ENCODE measurements at places on chromosomes 2 and 18. TPM values are rescaled to one million over a fixed set of nuclear protein-coding genes. Genes with fewer than 3 reads are reported as not detected.

HNMT gene
- 83.2 TPM for total RNA-seq

DNA sequence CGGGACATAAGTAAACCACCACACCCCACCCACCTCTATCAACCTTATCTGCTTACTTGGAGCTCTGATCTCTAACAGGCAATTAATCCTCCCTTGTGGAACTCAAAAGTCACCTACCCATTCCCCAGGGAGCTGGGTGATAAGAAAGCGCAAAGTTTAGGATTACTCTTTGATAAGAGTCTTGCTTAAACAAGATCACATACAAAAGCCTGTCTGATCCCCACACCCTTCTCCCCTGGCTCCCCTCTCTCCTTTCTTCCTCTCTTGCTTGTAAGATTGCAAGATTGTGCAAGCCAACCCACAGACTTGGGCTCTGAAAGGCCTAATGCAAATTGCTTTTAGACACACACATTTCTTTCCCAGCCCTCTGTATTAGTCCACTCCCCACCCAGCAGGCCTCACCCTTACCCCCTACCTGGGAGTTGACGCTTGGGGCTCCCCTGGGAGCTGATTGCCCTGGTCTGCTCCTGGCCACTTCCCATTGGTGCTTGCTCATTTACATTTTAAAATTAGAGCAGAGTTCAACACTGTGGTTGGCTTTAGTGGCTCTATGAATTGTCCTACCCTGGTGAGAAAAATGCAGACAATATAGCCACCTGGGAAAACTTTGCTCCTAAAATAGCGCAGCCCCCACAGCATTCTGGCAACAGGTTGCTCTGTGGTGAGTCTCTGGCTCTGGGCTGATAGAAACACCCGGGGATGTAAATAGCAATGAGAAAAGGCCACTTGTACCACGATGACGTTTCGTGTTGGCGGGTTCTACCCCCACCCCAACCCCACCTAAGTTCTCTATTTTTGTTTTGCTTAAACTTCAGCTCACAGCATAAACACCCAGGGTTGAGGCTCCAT lies 92.8 kb upstream of the MSH2 start:
- no peak overlapping the region for H3K4me3 ChIP-seq
- DNase-seq, result no peak
- H3K36me3 ChIP-seq, result no peaks in the 10 kb centered on the region
- no peak overlapping the region for H3K27ac ChIP-seq
- no peaks in the 10 kb centered on the region for H3K27me3 ChIP-seq

RTP5 gene
- 0.14 TPM for total RNA-seq

TEKT4 gene
- 0.09 TPM for total RNA-seq

DNA sequence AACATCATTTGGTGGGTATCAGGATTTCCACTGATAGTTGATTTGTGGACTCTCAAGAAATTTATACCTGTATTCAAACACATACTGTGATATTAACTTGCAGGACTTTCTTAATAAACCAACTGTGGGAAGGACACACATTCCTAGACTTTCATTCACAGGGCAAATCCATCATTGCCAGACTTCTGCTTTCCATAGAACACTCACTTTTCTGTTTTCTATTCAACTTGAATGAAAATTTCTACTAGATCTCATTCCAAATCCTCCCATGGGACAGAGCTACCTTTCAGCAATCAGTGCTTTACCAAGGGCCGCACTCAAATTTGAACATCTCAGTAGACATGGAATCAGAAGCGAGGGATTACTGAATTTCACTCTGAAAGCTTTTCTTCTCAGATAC lies 612.5 kb downstream of the IRS1 start:
- H3K4me3 ChIP-seq, result no peak overlapping the region
- H3K27me3 ChIP-seq, result no peaks in the 10 kb centered on the region
- no peaks in the 10 kb centered on the region for H3K4me1 ChIP-seq
- H3K27ac ChIP-seq, result no peak overlapping the region
- no peaks in the 10 kb centered on the region for H3K36me3 ChIP-seq
- no peak for DNase-seq

DNA sequence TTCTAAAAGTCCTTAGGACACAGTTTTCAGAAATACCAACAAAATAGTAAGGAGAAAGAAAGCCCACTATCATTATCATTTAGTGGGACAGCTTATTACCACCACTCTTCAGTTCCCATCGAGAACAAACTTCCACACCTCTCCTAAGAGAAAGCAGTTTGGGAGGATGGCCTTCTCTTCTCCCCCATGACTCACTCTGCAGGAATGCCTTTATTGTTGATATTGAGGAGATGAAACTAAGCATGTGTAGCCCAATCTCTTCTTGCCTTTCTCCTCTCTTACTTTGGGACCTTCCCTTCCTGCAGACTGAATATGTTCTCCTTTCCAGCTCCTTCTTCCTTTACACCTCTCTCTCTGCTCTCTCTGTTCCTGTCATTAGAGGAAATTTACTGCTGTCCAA lies 30.0 kb upstream of the ERMN start:
- no peak for DNase-seq
- H3K4me1 ChIP-seq, result no peaks in the 10 kb centered on the region
- H3K27me3 ChIP-seq, result no peaks in the 10 kb centered on the region
- no peak overlapping the region for H3K4me3 ChIP-seq
- H3K27ac ChIP-seq, result no peak overlapping the region

DNA sequence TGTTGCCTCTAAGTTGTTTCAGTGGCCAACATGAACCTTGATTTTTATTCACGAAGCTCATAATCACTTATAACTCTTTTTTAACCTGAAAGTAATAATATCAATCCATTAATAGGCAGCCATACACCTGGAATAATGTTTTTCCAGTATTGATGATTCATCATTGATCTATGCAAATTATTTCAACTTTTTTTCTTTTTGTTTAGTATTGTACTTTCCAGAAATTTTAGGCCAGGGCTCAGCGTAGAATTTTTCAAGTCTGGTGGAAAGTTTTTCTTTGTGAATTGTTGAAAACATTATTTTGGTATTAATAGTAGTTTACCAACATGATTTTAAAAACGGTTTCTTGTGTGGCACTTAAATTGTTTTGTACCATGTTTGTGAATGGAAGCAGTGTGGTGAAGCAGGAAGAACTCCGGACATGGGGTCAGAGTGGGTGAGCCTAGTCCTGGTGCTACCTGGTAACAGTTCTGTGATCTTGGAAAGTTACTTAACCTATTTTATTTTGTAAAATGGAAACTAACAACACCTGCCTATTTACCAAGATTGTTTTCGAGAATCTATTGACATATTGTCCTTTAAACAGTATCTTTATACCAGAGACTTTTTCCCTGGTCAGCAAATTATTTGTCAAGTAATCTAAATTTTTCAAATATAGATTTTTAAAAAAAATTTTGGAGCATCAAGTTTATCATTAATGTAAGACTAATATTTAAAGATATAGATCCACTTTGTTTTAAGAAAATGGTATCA lies 2.3 kb downstream of the INSIG2 start:
- H3K4me3 ChIP-seq, result no peak overlapping the region
- no peak for DNase-seq
- no peaks in the 10 kb centered on the region for H3K27me3 ChIP-seq
- no peak overlapping the region for H3K27ac ChIP-seq

STARD6 gene
- total RNA-seq, result not detected

INHBB gene
- 83.7 TPM for total RNA-seq

GRCh38 chr18:77111951-77112746 lies 20.4 kb downstream of the MBP start:
- DNase-seq, result no peak
- no peaks in the 10 kb centered on the region for H3K36me3 ChIP-seq
- H3K4me3 ChIP-seq, result no peak overlapping the region
- peaks cover 3% of the 10 kb centered on the region for H3K4me1 ChIP-seq
- no peaks in the 10 kb centered on the region for H3K27me3 ChIP-seq
- H3K27ac ChIP-seq, result no peak overlapping the region

DNA sequence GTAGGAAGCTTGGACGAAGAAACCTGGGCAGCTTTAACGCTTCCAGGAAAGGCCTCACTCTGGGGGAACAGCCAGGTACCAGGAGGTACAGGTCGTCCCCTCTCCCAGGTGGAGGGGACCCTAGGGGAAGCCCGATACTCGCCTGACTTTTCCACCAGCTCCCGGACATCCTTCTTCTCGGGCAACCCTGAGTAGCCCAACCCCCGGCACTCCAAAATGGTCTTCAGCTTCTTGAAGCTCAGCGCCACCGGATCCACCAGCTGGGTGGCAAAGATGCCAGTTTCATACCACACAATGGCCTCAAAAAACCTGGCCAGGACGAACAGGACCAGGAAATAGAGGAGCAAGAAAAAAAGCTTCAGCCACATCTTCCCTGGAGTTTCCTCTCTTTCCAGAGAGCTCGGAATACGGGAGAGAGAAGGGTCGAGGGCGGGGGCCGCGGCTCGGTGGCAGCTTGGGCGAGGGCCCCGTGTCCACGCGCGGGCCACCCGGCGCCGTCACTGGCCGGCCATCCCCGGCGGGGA lies 1.1 kb downstream of the RNF103 start:
- peak overlapping the region; percentile 84 for H3K4me3 ChIP-seq
- H3K36me3 ChIP-seq, result no peaks in the 10 kb centered on the region
- no peaks in the 10 kb centered on the region for H3K4me1 ChIP-seq
- peak; percentile 28 for DNase-seq

DNA sequence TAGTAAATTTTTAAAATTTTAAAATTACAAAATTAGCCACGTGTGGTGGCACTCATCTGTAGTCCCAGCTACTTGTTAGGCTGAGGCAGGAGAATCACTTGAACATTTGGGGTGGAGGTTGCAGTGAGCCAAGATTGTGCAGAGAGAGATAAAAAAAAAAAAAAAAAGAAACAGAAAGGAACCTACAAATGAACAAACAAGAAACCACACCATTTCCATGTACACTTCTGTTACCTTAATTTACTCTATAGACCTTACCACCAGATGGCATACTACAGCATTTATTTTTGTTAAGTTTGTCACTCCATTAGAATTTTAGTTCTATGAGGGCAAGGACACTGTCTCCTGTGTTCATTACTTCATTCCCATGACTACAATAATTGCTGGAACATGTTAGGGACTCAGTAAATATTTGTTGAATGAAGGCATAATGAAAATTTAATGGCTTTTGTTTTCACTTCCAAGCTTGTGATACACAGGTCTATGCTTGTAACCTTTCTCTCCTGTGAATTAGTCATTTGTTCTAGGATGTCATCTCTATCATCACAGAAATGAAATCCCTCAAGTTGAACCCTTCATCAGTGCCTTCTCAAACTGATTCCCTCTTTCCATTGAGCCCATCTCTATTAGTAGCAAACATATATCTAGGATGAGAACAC lies 76.0 kb downstream of the ARHGAP15 start:
- DNase-seq, result no peak
- H3K27ac ChIP-seq, result no peak overlapping the region
- no peak overlapping the region for H3K4me3 ChIP-seq
- no peaks in the 10 kb centered on the region for H3K4me1 ChIP-seq

DNA sequence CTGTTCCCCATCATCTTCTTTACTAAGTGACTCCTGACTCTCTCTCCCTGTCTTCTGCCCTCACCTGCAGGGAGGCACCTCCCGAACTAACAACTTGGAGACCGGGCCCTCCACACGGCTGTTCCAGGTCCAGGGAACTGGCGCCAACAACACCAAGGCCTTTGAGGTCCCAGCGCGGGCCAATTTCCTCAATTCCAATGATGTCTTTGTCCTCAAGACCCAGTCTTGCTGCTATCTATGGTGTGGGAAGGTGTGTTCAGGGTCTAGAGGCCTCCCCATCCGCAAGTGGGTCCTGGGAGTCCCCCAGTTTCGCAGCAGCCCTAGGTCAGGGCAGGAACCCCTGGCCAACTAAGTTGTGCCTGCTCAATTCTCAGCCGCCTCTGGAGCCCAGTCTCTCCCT lies 15.5 kb downstream of the VIL1 start:
- no peaks in the 10 kb centered on the region for H3K36me3 ChIP-seq
- no peak for DNase-seq
- no peaks in the 10 kb centered on the region for H3K4me1 ChIP-seq
- H3K27me3 ChIP-seq, result no peaks in the 10 kb centered on the region
- no peak overlapping the region for H3K27ac ChIP-seq

PRKAG3 gene
- total RNA-seq, result not detected

DNA sequence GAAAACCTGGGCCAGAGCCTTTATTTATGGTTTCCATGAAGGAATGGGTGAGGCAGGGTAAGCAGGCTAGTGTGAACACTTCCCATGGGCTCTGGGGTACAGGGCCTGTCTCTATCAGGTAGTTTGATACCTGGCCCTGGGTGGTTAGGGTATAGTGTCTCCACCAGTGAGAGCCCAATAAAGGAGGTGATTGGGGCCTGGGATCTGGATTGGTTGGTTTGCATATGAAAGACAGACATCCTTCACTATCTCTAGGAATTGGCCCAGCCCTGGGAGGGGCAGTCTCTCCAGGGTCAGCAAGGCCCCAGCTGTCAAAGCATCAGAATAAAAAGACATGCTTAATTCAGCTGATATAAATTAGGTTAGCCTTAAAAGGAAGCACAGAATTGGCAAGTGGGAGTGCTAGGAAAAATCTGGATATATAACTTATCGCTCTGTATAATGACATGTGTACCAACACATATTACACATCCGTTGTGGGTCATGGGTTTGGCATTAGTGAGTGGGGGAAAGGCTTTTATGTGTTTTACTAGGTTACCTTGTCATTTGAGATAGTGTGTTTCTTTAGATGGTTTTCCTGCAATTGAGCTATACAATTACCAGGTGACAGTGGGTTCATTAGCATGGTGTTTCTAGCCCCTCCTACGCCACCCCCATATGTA lies 18.5 kb upstream of the TMEM178A start:
- no peaks in the 10 kb centered on the region for H3K36me3 ChIP-seq
- no peak overlapping the region for H3K4me3 ChIP-seq
- no peaks in the 10 kb centered on the region for H3K4me1 ChIP-seq
- DNase-seq, result no peak

- H3K36me3 ChIP-seq, result no peaks in the 10 kb centered on the region
- no peak overlapping the region for H3K27ac ChIP-seq
- H3K27me3 ChIP-seq, result no peaks in the 10 kb centered on the region
- no peak for DNase-seq
- no peaks in the 10 kb centered on the region for H3K4me1 ChIP-seq
These were observed 325.3 kb upstream of the SMIM21 start for GRCh38 chr18:75752740-75753263.

DNA sequence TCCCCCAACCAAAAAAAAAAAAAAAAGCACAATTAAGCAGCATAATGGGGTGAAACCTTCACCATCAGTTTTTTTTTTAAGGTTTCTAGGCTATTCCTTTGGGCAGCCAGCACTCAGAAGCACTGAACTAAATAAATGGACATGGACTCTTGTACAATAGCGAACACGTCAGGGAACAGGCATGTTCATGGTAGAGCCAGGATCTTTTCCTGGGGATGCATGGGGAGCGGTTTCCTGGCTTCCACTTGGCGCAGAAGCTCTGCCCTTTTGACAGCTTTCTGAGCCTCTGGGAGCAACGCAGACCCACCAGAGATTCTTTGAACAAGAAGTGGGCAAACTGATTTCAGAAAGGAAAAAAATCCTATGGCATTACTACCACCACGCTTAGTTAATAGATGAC lies 35.0 kb downstream of the ALPK2 start:
- no peak for DNase-seq
- H3K4me1 ChIP-seq, result no peaks in the 10 kb centered on the region
- no peaks in the 10 kb centered on the region for H3K36me3 ChIP-seq
- H3K4me3 ChIP-seq, result no peak overlapping the region
- H3K27me3 ChIP-seq, result no peaks in the 10 kb centered on the region
- no peak overlapping the region for H3K27ac ChIP-seq
